ENCODE measurements at places on chromosomes 3 and 15.
A peak's percentile ranks its signal among the peaks of the same experiment; 100 is the strongest.

- peak; percentile 65 for DNase-seq
Measured at GRCh38 chr15:43204016-43204901, 16.6 kb downstream of the EPB42 start.

GRCh38 chr15:60614862-60615771, 136.2 kb upstream of the ICE2 start:
- DNase-seq = no peak

GRCh38 chr3:7025581-7026300, 164.8 kb downstream of the GRM7 start:
- no peak for DNase-seq

GRCh38 chr3:155651489-155652218, 93.2 kb downstream of the PLCH1 start:
- no peak for DNase-seq

DNA sequence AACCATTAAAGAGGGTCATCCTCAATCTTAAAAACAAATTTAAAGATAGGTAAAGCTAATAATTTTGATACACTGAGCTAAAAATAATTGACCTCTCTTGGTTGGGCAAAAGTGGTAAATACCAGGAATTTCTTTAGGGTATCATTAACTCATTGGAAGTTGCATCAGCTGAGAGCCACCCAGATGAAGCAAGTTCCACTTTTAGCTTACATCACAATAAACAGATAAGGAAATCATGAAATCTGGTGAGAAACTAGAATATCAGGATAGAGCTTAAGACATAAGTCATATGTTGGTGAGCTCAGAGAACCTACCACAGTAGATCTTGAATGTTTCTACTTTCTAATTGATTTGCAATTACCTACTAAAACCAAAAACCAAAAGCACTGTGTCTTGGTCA, 97.4 kb upstream of the SLC2A2 start:
- DNase-seq = no peak

- DNase-seq = no peak
Measured at GRCh38 chr3:126104742-126105605, 21.1 kb upstream of the SLC41A3 start.

DNA sequence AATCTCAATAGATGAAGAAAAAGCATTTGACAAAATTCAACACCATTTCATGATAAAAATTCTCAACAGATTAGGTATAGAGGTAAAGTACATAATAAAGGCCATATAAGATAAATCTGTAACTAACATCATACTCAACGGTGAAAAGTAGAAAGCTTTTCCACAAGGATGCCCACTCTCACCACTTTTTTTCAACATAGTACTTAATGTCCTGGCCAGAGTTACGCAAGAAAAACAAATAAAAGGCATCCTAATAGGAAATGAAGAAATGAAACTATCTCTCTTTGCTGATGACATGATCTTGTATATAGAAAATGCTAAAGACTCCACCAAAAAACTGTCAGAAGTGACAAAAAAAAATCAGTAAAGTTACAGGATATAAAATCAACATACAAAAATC, 33.0 kb downstream of the THBS1 start:
- no peak for DNase-seq

DNA sequence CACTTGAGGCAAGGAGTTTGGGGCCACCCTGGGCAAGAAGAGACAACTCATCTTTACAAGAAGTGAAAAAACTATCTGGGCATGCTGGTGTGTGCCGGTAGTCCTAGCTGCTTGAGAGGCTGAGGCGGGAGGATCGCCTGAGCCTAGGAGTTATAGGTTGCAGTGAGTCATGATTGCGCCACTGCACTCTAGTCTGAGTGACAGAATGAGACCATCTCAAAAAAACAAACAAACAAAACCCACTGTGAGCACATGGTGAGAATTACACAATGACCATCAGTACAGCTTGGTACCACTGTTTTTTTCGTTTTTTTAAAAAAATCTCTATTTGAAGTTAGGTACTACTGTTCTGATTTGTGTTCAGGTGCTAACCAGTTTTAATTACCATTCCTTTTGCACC, 13.6 kb downstream of the VPS39 start:
- DNase-seq = peak; percentile 51

- no peak for DNase-seq
Measured at GRCh38 chr3:179150610-179151009, 2.5 kb downstream of the PIK3CA start.

DNA sequence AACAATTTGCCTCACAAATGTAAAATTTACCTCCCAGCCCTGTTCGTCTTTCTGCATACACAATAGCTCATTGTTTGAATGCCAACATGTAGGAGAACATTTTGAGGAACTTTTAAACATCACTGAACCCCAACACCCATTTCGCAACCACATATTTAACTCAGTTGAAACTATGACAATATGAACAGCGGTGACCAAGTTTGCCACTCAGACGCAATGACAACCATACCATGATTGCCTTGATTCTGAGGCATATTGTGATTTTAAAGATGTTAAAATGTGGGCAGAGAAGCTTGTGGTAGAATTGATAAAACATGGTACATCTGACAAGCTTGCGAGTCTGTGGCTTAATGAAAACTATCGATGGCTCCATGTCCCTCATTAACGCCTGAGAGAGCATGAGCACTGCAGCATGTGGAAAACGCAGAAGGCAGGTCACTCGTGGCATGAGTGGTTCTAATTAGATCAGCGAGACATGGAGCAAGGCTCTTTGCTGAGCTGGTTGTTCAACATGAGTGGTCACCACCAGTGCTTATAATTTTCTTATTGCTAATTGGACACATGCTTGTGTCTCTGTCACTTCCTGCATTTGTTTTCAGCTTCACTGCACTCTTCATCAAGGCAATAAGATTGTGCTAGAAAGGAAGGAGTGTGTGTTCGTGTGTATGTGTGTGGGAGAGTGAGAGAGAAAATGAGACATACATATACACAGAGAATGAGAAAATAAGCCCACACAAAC, 116.8 kb downstream of the CHST2 start:
- DNase-seq = no peak

DNA sequence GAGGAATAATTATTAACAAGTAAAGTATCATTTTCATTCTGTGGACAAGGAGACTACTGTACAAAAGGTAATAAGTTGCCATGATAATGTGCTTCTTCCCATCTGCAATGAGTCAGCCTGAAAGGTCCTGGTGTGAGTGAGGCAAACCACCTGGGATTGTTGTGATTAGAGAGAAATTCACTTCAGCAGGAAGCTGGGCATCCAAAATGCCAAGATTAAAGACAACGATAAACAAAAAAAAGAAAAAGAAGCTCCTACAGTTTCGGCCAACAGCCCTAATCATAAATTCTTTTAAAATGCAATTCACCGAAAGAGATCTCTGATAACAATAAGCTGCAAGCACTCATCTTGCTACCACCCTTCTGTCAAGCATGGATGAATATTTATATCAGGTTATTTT, 507.8 kb downstream of the TUSC7 start:
- no peak for DNase-seq

GRCh38 chr3:12886106-12886679, 44.8 kb upstream of the RPL32 start:
- DNase-seq = peak; percentile 29

DNA sequence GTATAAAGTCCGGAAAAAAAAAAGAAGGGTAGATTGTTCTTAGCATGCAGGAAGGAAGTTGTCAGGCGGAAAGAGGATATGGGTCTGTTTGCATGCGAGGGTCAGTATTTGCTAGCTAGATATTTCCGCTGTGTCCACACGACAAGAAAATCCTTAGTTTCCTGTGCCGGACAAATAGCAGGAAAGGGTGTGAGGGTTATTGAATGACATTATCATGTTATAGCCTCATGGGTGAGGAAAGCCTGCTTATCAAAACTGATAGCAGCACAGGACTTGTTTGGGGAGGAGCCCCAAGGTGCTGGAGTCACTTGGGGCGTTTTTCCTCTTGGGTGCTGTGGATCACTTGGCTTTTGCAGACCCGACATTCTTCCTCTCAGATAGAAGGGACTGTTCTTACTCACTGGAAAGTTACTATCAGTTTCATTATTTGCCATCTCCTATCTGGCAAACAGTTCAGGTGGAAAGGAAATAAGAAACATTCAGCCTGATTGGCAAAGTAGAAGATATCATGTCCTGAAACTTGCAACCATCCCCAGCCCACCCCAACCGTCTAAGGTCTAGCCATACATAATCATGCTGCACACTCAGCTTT, 127.2 kb upstream of the DPH6 start:
- DNase-seq = peak; percentile 32

All from activated CD4-positive, alpha-beta memory T cell treated with anti-CD3 and anti-CD28 coated beads for 36 hours (primary cell).